DMS79 treated with DMSO at 0.1 percent for 48 hours (cell line): ENCODE measurements at places on chromosomes 5 and 9.

GRCh38 chr5:161286066-161286655 lies 260.4 kb downstream of the GABRB2 start:
- no peak for DNase-seq

GRCh38 chr5:144028636-144029035 lies 141.8 kb downstream of the YIPF5 start:
- peak; percentile 38 for DNase-seq

- DNase-seq: no peak
Measured at GRCh38 chr5:54540286-54540685, 22.7 kb downstream of the SNX18 start.

DNA sequence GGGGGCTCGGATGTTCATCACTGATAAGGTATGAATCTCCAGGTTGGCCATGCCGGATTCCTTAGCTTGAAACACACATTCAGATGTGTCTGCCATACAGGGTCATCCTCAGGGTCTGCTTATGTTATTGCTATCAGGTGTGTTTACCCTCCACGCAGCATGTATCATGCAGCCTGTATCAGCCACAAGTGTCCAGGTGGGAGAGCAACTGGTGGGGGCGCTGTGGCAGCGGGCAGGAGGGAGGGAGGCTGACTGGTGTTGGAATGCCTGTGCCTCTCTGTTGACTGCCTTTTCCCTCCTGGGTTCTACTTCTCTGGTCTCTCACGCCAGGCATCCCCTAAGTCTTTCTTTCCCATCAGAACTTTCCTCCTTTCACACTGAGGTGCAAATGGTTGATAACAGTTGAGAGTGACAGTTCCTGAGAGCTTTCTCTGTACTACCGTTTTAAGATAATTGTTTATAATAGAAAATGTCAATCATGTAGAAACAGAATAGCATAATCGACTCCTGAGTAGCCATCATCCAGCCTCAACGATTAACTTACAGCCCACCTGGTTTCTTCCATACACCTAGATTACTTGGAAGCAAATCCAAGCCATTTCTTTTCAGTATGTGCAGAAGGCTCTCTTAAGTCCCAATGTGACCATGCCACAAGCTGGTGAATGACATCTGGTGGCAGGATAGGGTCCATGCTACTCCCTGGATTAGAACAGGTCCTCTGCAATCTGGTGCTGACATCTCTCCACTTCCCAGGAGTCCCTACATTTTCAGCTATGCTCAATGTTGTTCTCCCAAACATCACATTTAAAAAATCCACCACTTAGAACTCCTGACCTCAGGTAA lies 86.6 kb downstream of the ACER2 start:
- no peak for DNase-seq

- DNase-seq: peak; percentile 50
Measured at GRCh38 chr5:149224282-149224681, 47.4 kb upstream of the AFAP1L1 start.

GRCh38 chr9:73816905-73817304 lies 665.2 kb downstream of the ANXA1 start:
- no peak for DNase-seq

DNA sequence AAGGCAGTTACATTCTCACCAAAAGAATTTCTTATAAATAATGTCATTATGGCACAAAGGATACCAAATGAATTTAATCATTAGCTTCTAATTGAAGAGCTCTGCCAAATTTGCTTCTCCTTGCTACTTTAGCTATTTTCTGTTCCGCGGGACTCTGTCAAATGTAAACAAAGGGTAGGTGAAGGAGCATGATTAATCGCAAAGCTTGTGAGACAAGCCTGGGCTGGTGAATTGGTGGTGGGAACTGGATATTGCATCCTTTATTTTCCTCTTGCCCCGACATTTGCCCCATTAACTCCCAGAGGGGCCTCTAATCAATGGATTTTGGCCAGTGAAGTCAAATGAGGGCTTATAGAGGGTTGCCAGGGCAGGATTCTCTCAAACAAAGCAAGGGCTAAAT lies 234.2 kb upstream of the RFX3 start:
- DNase-seq: peak; percentile 28

DNA sequence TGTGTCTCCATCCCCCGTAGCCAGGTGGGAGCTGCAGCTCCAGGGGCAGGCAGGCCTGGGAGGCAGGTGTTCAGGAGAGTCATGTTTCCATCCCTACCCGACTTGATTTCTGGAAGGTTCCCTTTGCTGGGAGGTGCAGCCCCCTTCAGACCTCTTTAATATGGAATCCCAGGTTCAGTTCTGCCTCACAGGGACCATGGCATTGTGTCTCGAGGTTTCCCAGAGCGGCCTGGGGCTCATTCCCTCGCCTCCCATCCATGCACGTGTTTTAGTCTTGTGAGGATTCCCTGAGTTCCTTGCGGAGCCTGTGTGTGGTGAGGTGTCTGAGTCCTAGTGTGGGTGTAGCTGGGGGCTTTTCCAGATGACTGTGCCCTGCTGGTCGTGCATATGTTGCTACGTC lies 16.5 kb upstream of the AHRR start:
- DNase-seq: peak; percentile 12

DNA sequence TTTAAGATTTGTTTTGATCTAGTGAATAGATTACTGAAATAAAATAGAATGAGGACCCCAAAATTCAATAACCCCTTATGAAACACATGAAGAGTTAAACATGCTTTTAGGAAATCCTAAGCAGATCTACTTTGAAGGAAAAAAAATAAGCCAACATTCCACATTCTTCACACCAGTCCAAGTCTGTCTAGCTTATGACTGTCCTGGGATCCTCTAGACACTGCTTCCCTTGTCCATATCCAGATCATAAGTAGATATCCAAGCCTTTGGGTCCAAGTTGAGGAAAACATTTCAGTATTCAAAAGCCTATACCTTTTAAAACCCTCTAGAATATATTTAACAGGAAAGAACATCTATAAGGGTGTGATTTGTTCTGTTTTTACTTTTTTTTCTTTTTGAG lies 58.8 kb upstream of the MINAR2 start:
- DNase-seq: no peak

DNA sequence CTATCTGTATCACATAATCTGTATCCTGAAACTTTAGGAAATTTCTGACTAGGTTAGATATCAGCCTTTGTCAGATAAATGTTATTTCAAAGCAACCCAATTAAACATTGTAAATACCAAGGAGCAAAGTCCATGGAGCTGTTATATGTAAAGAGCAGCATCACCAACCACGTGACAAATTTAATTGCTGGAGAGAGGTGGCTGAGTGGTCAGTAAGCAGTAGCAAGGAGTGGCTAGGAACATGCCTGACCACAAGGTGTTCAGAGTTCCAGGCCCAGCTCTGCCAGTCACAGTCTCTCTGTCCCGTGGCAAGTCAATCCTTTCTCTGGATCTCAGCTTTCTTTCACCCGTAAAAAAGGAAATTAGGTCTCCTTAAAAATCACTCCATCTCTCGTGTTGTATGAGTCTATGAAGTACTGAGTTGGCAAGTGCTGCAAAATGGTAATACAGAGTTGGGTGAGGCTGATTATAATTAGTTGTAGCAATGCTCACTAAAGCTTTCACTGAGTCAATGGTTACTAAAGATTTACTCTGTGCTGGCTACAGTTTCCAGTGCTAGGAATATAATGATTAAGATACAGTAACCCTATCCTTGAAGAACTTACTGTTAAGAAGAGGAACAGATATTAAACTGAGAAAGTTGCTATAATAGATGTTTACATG lies 166.1 kb downstream of the GNAQ start:
- DNase-seq: no peak

- no peak for DNase-seq
Measured at GRCh38 chr9:126551812-126552211, 61.9 kb upstream of the LMX1B start.

- DNase-seq: no peak
Measured at GRCh38 chr5:57804007-57804444, 321.4 kb upstream of the ACTBL2 start.

DNA sequence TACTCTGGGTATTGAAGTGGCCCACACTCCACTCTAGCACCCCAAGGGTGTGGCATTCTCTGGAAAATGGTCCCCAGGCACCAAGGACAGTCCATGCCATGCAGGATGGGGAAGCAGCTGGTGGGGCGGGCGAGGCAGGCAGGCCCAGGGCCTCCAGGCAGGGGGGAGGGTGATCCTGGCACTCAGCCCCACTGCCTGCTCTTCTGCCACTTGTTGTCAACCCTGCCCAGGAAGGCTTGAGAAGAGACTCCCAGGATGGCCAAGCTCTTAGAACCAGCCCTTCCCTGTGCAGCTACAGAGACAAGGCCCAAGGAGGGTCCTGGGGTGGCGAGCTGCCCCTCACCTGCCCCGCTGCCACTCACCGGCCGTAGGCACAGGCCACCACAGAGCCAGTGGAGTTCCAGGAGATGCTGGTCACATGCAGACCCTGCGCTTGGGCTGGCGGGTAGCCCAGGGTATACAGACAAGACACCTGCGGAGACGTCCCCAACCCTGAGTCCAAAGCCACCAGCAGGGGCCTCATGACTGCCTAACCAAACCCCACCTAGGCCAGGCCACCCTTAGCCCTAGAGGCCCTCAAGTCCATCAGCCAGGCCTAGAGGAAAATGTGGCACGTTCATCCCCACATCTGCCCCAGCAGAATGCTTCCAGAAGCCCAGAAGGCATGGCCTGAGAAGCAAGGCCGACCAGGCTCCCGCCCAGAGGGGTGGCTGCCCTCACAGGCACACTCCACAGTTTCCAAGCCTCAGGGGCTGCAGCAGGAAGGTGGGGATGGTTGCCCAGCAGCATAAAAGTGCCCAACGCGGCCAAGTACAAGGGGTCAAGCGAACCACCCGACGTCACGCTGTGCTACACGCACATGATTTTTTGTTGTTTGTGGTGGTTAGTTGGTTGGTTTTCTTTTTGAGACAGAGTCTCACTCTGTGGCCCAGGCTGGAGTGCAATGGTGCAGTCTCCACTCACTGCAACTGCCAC lies 19.8 kb downstream of the DYNC2I2 start:
- peak; percentile 36 for DNase-seq

GRCh38 chr9:69199769-69200470 lies 25.8 kb downstream of the TJP2 start:
- DNase-seq: no peak

- no peak for DNase-seq
Measured at GRCh38 chr9:16704116-16705110, 166.1 kb downstream of the BNC2 start.

GRCh38 chr5:1666812-1667588 lies 132.6 kb downstream of the MRPL36 start:
- peak; percentile 40 for DNase-seq

- no peak for DNase-seq
Measured at GRCh38 chr5:115543365-115544042, 1.1 kb downstream of the FEM1C start.

GRCh38 chr5:95919658-95920057 lies 42.0 kb downstream of the ELL2 start:
- no peak for DNase-seq

DNA sequence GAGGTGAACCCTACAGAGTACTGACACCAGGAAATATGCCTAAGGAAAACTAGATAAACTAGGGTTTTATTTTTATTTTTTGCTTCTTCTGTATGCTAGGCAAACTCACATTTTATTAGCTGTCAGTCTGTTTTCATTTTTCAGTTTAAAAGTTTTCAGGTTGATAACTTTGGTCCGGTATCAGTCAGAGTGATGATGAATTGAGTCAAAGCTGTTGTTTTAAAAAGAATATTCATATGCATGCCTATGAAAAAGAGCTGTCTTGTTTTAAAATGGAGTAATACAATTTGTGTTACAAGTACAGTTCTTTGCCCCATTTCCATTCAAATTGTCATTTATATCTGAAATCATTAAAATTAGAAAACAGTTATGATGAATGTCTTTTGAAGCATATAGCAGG lies 22.6 kb downstream of the MAP3K1 start:
- no peak for DNase-seq

DNA sequence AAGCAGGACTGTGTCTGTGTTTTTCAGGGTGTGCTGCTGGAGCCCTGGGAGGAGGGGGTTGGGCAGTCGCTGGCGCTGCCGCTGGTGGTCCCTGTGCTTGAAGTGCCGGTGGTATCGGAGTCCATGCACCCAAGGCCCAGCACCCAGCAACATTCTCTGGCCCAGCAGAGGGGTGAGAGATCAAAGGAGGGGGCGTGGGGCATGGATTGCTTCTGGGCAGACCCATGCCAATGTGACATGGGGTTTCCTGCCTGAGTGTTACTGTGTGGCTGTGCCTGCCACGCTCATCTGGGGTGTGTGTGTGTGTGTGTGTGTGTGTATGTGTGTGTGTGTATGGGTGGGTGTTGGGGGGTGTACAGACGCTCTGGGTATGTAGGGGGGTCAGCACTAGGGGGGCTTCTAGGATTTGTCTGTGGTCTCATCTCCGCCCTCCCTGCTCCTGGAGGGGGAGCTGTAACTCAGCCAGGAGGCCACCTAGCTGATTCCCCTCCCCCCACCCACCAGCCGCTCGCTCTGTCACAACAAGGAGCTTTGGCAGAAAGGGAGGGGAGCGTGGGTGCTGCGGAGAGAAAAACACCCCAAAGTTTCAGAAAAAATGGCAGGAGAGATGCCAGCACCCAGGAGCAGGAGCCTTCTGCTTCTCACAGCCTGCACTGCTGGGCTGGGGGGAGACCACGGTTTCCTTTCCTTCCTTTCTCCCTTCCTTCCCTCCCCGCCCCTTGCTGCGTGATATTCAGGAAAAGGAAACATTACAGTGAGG lies 35.9 kb upstream of the HSPA9 start:
- DNase-seq: no peak

DNA sequence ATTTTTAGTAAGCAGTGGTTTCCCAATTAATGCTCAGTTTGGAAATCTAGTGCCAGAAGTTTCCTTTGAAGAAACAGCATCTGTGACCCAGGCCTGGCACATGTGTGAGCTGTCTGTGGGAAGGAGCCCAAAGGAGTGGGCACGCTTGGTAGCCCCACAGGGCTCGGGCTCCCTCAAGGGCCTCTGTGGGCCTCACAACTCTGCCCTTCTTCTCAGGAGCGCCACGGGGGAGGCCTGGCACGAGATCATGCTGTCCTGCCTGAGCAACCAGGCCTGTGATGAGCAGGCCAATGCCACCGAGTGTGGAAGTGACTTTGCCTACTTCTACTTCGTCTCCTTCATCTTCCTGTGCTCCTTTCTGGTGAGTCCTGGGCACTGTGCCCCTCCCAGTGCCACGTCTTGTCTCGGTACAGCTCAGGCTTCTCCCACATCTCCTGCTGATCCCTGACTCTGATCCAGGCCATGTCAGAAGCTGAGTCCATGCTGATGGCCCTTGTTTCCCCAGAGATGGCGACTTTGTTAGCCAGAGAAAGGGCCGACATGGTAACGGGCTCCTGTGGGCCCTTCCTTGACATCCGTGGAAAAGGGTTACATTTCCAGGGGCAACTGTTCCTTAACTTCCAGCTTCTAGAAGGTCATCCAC lies 200.4 kb downstream of the CACNA1B start:
- DNase-seq: no peak
